Activated T-cell treated with anti-CD3 and anti-CD28 coated beads, Interleukin-2, amount 50 U/mL, for 4 hours (primary cell): ENCODE measurements at places on chromosomes 13 and 19.

GRCh38 chr13:96527497-96527896 is 437.6 kb downstream of the HS6ST3 start:
- no peak for DNase-seq

GRCh38 chr13:40315416-40316064 is 350.9 kb downstream of the FOXO1 start:
- DNase-seq, result peak; percentile 43

DNA sequence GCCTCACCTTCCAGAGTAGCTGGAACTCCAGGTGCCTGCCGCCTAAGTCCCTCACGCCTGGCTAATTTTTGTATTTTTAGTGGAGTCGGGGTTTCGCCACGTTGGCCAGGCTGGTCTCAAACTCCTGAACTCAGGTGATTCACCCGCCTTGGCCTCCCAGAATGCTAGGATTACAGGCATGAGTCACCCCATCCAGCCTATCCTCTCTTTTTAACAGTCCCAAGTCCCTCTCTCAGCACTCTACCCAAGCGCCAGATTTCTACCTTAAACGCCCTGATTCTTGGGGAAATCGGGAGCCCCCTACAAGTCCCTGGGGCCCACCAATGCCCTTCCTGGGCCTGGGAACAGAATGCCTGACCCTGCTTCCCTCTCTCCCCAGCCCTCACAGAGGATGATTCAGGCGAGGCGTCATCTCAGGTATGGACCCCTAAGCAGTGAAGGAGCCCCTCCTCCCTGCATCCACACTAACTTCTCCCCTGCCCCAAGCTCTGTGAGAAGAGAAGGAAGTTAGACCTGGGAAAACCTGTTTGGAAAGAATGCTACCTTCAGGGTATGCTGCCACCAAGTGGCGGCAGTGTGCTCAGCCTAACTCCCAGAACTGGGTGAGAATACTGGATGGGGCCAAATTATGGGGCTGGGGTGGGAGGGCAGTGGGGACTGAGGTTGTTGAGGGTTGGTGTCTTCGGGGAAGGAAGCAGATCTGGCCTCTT is 20.8 kb upstream of the EBI3 start:
- DNase-seq, result no peak

GRCh38 chr13:34085204-34085603 is 267.3 kb downstream of the RFC3 start:
- DNase-seq, result no peak

DNA sequence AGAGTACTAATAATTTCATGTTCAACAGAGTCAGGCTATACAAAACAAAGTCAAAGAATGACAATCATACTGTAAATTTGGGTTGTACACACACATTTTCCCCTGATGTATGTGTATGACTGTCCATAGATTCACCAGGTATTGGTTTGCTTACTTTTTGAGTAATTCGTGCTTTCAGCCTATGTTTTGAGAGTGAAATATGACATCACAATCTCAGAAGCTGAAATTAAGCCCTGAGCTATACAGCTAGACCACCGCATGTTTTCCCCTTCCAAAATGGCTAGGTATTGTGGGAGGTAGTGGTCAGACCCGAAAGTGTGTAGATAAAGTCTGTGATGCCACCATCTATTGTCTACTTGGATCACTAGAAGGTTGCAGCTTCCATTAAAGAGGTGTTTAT is 102.8 kb downstream of the KATNAL1 start:
- no peak for DNase-seq

DNA sequence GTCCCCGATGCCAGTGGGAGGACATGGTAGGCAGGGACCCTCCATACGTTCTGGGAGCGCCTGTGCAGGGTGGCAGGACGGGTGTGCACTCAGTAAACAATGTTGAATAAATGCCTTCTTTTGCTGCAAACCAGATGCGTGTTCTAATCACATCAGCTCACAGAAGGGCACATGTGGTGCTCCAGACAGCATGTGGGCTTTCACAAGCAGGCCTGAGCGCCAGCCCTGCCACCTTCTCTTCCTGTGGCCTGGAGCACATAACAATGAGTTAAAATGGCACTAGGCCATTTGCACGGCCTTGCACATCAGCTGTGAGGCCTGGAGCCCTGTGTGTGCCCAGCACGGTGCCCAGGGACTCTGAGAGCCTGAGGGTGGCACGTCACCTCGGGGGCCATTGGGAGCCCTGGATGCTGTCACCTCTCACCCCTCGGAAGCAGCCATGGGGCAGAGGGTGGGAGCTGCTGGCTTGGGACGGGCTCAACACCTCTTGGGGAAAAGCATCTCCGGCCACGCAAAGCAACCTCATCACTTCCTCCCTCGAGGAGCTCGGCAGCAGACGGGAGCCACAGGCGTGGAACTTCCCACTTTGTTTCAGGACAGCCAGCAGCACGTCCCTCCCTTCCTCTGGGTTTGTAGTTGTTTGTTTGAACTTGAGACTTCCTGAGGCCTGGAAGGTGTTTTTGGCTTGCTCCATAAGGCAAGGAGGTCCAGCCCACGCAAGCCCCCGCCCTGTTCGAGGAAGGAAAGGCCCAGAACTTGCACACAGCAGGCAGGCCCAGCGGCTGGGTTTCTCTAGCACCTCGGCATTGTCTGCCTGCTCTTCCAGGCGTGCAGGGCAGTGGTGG is 9.8 kb downstream of the MCF2L start:
- no peak for DNase-seq

GRCh38 chr13:49584771-49585182 is 581 bp downstream of the RCBTB1 start:
- DNase-seq, result no peak

GRCh38 chr19:30011051-30011578 is 69.1 kb downstream of the URI1 start:
- DNase-seq, result no peak

DNA sequence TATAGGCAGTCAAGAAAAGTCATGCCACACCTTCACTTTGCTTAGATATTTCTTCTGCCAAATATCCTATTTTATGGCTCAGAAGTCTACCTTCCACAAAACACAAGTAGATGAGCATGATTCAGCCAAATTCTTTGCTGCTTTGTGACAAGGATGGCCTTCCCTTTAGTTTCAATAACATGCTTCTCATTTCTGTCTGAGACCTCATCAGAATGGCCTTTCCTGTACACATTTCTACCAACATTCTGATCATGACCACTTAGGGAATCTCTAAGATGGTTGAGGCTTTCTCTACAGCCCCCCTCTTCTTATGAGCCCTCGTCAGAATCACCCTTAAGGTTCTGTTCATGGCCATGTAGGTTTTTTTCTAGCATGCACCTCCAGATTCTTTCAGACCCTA is 96.2 kb downstream of the COL4A2 start:
- DNase-seq, result no peak

DNA sequence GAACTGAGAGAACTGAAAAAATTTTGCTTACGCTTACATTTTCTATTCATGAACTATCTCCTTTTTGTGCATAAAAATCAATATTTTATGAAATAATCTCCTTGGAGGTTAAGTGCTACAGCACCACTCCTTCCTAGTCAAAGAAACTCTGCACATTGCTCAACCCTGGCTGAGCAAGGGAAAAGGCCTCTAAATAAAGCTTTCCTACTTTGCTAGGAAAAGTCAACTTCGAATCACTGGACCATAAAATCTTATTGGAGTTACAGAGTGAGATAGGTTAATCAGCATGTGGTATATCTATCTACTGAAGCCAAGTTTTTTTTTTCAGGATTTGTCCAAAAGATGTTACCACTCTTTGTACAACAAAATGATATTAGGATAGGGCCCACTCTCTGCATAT is 57.5 kb upstream of the HMGB1 start:
- no peak for DNase-seq

DNA sequence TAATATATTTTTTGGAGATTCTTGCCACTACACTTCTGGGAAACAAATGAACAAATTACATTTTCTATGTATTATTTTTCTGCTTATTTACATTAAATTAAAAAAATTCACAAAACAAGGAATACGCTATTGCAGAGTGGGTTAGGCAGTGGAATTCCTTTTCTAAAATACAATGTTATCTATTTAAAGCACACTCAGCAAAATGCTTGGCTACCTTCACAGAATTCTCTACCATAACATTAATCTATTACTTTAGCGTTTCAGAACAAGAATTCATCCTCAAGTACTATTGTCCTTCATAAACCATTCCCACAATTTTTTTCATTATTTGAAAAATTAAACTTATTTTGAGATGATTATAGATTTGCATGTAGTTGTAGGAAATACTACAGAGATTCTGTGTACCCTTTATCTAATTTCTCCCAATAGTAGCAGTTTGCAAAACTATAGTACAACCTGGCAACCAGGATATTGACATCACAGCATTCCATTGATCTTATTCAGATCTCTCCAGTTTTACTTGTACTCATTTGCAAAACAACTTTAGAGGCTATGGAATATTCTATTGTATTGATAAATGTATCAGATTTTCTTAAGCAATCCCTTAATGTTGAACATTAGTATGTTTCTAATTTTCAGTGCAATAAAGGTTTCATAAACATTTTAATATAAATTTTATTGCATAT is 120.9 kb downstream of the DLEU7 start:
- no peak for DNase-seq

- DNase-seq, result no peak
Observed at GRCh38 chr13:99065235-99066015, 87.6 kb upstream of the DOCK9 start.

DNA sequence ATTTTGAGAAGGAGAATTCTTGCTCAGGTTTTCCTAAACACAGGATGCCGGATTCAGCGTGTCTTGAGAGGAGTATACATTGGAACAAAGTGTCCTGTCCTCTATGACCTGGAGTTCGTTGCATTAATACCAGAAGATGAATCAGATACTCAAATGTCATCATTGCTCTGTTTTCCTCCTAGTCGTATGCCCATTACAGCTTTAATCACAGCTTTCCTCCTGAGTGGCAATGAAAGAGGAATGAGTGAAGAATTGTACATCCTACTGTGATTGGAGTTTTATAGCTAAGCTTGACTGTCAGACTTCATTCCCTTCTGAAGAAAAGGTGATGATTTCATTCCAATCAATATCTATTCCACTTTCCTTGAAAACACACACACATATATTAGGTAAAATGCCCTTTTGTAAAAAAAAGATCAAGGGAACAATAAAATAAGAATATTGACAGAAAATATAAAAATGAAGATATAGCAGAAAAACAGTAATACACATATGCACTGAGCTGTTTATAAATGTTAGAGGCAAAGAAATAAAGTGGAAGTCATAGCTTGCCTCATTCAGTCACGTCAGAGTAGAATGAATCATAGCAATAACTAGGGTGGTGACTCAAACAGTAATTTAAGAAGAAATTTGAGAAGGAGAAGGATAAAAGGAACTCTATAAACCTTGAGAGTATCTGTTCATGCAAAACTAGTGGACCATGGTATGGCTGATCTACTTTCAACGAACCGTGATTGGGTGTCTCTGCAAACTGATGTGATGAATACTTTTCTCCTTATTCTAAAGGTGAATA is 501.5 kb downstream of the SUCLA2 start:
- no peak for DNase-seq

GRCh38 chr13:41565846-41566245 is 108.5 kb downstream of the RGCC start:
- no peak for DNase-seq

GRCh38 chr13:47407808-47408207 is 511.0 kb upstream of the HTR2A start:
- no peak for DNase-seq

- no peak for DNase-seq
Observed at GRCh38 chr13:66532845-66533244, 697.3 kb downstream of the PCDH9 start.

GRCh38 chr13:99199541-99200431 is 868 bp upstream of the UBAC2 start:
- DNase-seq, result no peak
